ENCODE measurements at places on chromosomes 3 and 15.

GRCh38 chr15:36589971-36590370 lies 10.5 kb downstream of the CDIN1 start:
- no peak for DNase-seq

DNA sequence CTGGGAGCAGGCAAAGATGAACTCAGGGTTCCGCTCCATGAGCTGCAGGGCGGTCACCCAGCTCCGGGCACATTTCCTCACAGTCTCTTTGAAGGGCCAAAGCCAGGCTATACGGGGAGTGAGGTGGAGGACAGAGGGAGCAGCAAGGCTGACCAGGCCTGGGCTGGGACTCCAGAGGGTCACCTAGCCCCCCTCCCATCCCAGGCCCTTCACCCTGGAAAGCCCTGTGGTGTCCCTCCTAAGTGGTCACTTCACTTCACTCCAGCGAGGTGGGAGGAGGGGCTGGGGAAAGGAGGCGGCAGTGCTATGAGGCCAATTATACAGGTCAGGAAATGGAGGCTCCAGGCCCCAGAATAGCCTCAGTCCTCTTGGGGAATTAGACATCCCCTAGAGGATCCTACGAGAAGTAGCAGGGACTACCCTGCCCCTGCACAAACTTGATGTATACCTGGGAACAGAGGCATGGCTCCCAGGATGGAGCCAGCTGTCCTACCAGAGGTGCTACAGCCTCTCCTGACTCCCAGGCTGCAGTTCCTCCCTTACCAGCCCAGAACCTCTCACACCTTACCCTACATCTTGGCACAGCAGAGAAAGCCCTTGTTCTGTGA lies 5.7 kb downstream of the MAN2C1 start:
- H3K4me1 ChIP-seq, result peaks cover 6% of the 10 kb centered on the region
- no peak overlapping the region for H3K27ac ChIP-seq
- peaks cover 63% of the 10 kb centered on the region for H3K36me3 ChIP-seq
- no peak overlapping the region for H3K4me3 ChIP-seq
- DNase-seq, result no peak
- no peaks in the 10 kb centered on the region for H3K27me3 ChIP-seq

DNA sequence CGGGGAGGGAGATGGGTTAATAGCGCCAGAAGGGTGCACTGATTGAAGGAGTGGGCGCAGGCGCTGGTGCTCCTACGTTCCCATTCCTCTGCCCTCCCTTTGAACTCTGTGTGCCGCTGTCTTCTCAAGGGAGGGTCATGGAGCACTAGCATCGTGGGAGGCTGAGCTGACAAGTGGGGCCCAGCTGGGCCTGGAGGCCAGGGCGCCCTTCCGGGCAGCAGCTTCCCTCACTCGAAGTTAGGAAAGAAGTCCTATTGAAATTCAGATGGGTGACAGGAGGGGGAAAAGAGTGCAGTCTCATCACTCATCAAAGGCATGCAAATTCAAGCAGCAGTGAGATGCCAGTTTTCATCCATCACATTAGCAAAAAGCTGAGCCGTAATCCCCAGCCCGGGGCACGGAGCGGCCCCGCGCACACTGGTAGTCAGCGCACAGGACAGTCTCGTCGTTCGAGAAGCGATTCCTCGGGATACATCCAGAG lies 128.2 kb downstream of the LRRK1 start:
- no peaks in the 10 kb centered on the region for H3K36me3 ChIP-seq
- no peak for DNase-seq
- H3K4me1 ChIP-seq, result no peaks in the 10 kb centered on the region

- H3K27me3 ChIP-seq, result peaks cover 15% of the 10 kb centered on the region
- no peak for DNase-seq
- H3K27ac ChIP-seq, result no peak overlapping the region
- H3K36me3 ChIP-seq, result no peaks in the 10 kb centered on the region
Measured at GRCh38 chr15:66840615-66841390, 138.8 kb downstream of the SMAD6 start.

Measured in effector memory CD4-positive, alpha-beta T cell (primary cell).